ENCODE measurements at places on chromosomes 1 and 21.

DNA sequence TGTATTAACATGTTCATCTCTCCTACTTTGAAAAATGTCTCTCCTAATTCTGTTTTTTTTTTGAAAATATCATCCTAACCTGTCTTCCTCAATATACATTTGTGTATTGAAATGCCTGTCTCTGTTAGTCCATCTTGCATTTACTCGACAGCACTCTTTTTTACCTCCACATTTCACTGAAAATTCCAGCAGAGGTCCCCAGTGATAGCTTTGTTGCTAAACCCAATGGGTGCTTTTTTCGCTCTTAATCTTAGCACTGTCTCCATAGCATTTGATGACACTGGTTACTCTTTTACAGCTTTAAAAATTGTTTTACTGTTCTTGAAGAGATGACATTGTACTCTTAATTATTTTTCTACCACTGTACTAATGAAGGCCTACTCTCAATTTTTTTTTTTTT, 10.8 kb downstream of the OSBPL9 start:
- no peak for DNase-seq

- no peak for DNase-seq
These were observed 18.9 kb downstream of the NOS1AP start for GRCh38 chr1:162088281-162088969.

GRCh38 chr1:35561972-35562680, 4.5 kb downstream of the NCDN start:
- DNase-seq: no peak

DNA sequence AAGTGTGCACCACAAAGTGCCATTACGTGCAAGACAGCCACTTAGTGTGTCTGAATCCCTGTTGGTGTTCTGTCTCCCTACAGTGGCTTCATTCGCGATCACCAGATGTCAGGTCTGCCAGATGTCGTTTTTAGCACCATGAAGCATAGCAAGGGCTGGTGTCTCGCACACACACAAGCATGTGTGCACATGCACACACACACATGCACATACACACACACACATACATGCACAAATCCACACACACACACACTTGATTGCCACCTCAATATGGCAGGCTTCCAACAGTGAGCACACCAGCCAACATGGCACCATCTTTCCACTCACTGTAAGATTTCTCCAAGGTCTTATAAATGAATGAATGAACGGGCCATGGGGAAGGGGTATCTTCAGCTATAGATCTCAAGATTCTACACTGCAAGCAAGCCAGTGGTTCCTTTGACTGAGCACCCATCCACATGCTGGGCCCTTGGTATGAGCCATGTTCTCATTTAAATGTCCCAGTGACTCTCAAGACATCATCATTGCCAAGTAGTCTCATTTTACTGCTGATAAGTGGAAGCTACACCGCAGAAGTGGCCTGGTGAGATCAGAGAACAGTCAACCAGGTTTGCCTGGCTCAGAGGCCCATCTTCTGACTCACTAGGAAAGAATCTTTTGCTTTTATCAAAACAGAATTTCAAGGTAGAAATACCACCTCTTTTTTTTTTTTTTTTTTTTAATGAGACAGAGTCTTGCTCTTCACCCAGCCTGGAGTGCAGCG, 84.9 kb downstream of the SIM2 start:
- no peak for DNase-seq

DNA sequence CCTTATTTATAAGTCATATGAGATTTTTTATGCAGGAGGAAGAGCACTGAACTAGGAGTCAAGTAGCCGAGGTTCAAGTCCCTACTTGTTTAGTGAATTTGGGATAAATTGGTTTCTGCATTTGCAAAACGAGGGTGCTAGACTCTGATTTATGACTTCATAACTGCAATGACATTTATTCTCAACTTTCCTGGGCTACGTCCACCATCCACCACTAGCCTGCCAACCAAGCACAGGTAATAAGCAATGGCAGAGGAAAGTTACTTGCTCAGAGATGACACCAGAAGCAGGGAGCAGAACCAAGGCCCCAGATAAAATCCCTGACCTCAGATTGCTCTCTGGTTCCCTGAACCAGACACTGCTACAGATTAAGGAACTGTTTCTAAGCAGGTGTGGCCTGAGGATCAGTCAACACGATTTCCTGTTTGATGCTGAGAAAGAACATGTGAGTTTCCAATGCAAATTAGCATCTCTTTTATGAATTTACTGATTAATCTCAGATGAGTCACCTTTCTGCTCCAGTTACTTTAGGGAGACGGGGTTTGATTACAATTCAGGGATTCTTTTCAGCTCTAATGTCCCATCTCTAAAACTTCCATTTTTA, 52.7 kb downstream of the PLPP3 start:
- no peak for DNase-seq

DNA sequence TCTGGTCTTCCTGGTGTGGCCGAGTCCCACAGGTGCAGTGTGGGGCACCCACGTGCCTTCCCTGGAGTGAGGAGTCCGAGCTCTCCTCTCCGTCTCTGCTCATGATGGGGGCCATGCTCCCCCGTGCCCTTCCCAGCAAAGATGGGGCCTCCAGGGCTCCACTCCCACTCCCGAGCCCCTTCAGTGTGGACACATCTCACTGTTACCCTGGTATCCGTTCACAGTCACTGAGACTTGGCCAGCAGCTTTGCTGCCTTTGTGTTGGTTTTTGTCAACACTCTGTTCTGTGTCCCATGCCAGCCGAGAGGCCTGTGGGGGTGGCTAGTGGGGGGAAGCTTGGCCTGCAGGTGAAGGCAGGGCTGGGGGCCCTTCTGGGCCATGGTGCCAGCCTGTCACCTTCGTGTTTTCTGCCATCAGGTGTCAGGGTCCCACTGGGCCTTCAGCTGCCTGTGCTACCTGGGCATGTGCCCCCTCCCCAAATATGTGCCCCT, 46.9 kb upstream of the POFUT2 start:
- no peak for DNase-seq

DNA sequence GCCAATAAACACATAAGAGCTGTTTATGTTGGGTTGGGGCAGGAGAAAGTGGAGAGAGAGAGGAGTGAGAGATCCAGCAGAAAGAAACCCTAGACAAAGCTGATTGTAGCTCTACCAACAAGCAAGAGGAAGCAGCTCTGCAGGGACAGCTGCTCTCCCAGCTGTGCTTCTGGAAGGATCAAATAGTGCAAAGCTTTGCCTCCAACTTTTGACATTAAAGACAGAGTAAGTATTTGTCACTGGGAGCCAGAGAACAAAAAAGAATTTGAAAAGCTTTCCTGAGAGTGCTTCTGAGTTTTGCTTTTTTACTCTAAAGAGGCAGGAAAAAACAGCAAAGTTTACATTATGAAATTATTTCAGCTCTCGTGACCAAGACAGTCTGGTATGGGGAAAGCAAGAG, 28.5 kb upstream of the C1orf198 start:
- no peak for DNase-seq

DNA sequence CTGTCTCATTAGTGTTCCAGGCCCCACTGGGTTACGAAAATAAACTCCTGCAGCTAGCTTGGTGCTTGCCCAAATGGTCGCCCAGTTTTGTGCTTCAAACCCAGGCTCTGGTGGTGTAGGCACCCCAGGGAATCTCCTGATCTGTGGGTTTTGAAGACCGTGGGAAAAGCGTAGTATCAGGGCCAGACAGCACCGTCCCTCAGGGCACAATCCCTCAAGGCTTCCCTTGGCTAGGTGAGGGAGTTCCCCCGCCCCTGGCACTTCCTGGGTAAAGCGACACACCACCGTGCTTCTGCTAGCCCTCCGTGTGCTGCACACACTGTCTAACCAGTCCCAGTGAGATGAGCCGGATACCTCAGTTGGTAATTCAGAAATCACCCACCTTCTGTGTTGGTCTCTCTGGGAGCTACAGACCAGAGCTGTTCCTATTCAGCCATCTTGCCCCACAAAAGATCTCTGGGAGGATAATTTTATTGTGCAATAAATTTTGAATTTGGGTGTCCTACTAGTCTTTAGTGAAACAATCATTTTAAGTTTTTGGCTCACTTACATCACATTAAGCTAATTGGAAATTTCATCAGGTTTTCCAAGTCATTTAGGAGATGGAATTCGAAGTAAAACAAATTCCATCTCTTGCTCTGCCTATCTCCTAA, 9.4 kb upstream of the SLC25A24 start:
- no peak for DNase-seq

- peak; percentile 20 for DNase-seq
These were observed 5.3 kb upstream of the MROH9 start for GRCh38 chr1:170929835-170930554.

DNA sequence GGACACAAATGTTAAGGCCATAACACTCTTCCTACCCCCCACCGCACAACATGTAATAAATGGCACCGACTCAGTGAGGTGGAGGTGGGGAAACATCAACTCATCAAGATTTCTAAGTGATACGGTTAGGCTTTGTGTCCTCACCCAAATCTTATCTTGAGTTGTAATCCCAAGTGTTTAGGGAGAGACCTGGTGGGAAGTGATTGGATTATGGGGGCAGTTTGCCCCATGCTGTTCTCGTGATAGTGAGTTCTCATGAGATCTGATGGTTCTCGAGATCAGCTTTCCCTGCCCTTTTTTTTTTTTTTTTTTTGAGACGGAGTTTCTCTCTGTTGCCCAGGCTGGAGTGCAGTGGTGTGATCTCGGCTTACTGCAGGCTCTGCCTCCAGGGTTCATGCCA, 51.0 kb upstream of the ACTL8 start:
- no peak for DNase-seq

- DNase-seq: no peak
These were observed 5.5 kb downstream of the CACYBP start for GRCh38 chr1:175005085-175005783.

All from mucosa of gallbladder (tissue), 1 donor.